ENCODE measurements at places on chromosomes 7 and 10.
A peak's percentile ranks its signal among the peaks of the same experiment; 100 is the strongest.

- no peaks in the 10 kb centered on the region for H3K4me1 ChIP-seq
- no peak for DNase-seq
- no peak overlapping the region for H3K27ac ChIP-seq
- H3K27me3 ChIP-seq = no peaks in the 10 kb centered on the region
These were observed 229.7 kb upstream of the KCND2 start for GRCh38 chr7:120043250-120043649.

GRCh38 chr7:66553001-66553400 lies 75.7 kb upstream of the KCTD7 start:
- H3K4me3 ChIP-seq = no peak overlapping the region
- DNase-seq = peak; percentile 13
- H3K36me3 ChIP-seq = peaks cover 24% of the 10 kb centered on the region
- no peaks in the 10 kb centered on the region for H3K27me3 ChIP-seq

DNA sequence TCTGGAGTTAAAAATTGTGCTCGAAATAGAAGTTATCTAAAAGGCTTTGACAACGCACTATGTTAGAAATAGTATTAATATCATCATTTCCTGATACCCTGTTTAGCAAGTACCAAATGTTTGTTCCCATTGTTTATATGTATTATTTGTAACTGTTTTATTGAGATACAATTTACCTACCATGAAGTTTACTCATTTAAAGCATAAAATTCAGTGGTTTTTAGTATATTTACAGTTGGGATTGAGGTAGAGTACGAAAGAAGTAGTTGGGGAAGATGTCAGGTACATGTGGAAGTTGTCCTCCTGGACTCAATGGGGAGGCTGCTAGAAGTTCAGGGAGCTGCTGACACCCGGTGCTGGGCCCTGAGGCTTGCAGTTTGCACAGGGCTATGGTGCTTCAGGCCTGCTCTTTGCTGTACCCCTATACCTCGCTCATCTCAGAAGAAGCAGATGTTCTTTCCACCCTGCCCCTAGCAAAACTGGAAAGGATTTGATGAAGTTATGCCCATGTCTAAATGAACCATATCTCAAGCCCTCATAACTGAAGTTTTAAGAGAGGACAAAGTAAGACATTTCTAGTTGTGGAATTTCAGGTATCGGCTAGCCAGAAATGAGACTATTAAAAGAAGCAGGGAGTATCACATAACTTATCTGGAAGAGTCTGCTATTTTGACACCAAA lies 25.2 kb upstream of the WNT16 start:
- no peaks in the 10 kb centered on the region for H3K36me3 ChIP-seq
- DNase-seq = no peak
- no peaks in the 10 kb centered on the region for H3K27me3 ChIP-seq
- H3K4me1 ChIP-seq = peaks cover 29% of the 10 kb centered on the region
- H3K4me3 ChIP-seq = no peak overlapping the region

- DNase-seq = no peak
- no peaks in the 10 kb centered on the region for H3K36me3 ChIP-seq
- peak overlapping the region; percentile 89 for H3K27ac ChIP-seq
- no peaks in the 10 kb centered on the region for H3K27me3 ChIP-seq
- peak overlapping the region; percentile 25 for H3K4me3 ChIP-seq
These were observed 34.6 kb downstream of the KCNMA1 start for GRCh38 chr10:77602913-77603533.

GRCh38 chr10:71396711-71397295 lies at the start of gene CDH23:
TSS of gene CDH23 (plus strand) at chr10:71396920. CDS start at chr10:71439832, 42,912 bp downstream.
- no peak for DNase-seq
- peaks cover 71% of the 10 kb centered on the region for H3K27me3 ChIP-seq
- H3K4me1 ChIP-seq = peaks cover 6% of the 10 kb centered on the region
- no peaks in the 10 kb centered on the region for H3K36me3 ChIP-seq
- no peak within 1 kb of the TSS for H3K27ac ChIP-seq

DNA sequence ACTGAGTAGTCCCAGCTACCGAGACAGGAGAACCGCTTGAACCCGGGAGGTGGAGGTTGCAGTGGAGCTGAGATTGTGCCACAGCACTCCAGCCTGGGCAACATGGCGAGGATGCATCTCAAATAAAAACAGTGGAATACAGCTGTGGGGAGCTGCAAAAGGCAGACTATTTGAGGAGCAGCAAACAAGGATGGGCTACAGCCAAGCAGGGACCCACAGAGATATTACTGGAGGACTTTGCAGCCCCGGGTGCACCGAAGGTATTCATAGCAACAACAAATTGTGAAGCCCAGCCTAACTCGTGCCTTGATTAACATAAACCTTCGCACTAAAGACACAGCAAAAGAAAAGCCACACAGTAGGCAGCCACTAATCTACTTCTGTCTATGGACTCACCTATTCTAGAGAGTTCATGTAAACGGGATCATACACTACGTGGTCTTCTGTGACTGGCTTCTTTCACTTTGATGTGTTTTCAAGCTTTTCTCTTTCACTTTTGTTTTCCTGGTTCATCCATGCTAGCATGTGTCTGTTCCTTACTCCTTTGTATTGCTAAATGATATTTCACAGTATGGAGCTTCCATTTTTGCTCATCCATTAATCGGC lies 34.0 kb downstream of the PODXL start:
- H3K4me1 ChIP-seq = peaks cover 43% of the 10 kb centered on the region
- H3K4me3 ChIP-seq = no peak overlapping the region
- H3K27me3 ChIP-seq = no peaks in the 10 kb centered on the region
- DNase-seq = peak; percentile 35
- no peaks in the 10 kb centered on the region for H3K36me3 ChIP-seq
- H3K27ac ChIP-seq = no peak overlapping the region
